Fibroblast of lung (primary cell): ENCODE measurements at places on chromosomes 3 and 15. TPM values are rescaled to one million over a fixed set of nuclear protein-coding genes. Genes with fewer than 3 reads are reported as not detected.

Gene C3orf49
- not detected in 2 replicates for total RNA-seq

Gene FGD5
- 0.50 and 1.0 TPM in 2 replicates for total RNA-seq

Gene GPR160
- total RNA-seq = 0.50 and 0.51 TPM in 2 replicates

DNA sequence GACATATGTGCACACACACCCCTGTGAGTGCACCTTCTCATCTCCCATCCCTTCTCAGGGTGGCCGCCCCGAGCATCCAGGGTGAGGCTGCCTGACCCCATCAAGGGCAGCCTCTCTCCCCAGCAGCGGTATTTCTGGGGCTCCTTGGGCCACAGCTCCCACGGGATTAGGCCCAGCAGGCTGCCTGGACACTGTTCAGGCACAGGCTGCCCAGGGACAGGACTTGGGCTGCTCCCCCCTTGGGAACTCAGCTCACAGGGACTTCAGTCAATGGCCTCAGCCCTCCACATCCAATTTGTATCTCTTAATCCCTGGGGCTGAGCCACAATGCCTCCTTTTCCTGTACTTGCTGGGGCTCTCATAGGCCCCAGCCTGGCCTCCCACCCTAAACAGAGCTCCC is 35.0 kb downstream of the RHCG start:
- no peak overlapping the region for H3K4me3 ChIP-seq
- peaks cover 3% of the 10 kb centered on the region for H3K27me3 ChIP-seq
- H3K36me3 ChIP-seq = no peaks in the 10 kb centered on the region
- no peak for DNase-seq
- no peak overlapping the region for H3K27ac ChIP-seq

- H3K36me3 ChIP-seq = no peaks in the 10 kb centered on the region
- H3K4me1 ChIP-seq = no peaks in the 10 kb centered on the region
Observed at GRCh38 chr3:143672396-143673165, 175.7 kb downstream of the SLC9A9 start.

GRCh38 chr3:188064831-188065493 is 89.0 kb upstream of the LPP start:
- H3K27me3 ChIP-seq = no peaks in the 10 kb centered on the region
- peaks cover 5% of the 10 kb centered on the region for H3K4me1 ChIP-seq
- H3K4me3 ChIP-seq = no peak overlapping the region

GRCh38 chr3:74420538-74421124 is 193.8 kb downstream of the CNTN3 start:
- H3K4me3 ChIP-seq = no peak overlapping the region
- DNase-seq = no peak
- H3K27ac ChIP-seq = no peak overlapping the region
- H3K36me3 ChIP-seq = no peaks in the 10 kb centered on the region
- H3K27me3 ChIP-seq = no peaks in the 10 kb centered on the region
